Left lung (tissue), 14 donors: ENCODE measurements at places on chromosomes 5 and 9. TPM values are rescaled to one million over a fixed set of nuclear protein-coding genes. Genes with fewer than 3 reads are reported as not detected.

Gene RMRP
- 27,227 TPM for total RNA-seq

DNA sequence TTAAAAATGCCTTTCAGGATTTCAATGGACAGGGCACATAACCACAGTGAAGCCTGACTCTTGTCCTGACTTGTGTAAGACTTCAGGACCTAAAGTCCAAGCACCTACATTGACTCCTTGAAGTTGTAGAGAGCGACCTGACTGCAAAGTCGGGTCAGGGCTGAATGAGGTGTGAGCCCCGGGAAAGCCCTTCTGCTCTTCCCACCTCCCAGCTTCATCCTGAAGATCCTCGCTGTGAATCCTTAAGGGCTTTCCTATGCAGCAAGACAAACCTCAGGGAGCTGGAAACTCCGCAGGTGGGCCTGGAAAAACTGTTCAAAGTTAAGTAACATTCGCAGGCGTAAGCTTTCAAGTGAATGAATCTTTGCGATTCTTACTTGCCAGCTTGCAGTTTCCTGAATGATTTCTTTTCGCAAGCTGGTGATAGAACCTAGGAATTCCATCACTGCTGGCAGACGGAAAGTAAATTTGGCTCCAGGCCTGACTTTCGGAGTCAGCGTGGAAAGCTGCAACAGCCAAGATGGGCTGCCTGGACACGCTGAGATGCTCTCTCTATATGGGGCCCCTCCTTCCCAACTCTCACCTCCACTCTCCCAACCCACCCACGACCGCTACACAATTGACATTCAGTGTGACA is 10.9 kb downstream of the SEMA5A start:
- no peak for DNase-seq

Gene SHC3
- 19.2 TPM for total RNA-seq

DNA sequence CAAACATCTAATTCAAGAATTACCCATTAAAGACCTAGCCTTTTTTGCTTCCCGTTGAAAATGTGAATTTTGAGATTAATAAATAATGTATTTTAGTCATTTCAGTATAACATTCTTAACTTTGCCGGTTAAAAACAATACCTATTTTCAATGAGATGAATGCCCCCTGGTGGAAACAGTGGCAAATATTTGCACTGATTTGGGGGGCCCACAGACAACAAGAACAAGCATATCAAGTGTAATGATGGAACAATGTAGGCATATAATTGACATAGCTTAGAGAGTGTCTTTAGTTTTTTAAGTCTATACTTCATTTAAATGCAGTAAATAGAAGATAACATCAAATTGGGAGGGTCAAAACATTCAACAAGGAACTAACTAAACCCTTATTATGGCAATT is 111.9 kb downstream of the NTRK2 start:
- DNase-seq = no peak

DNA sequence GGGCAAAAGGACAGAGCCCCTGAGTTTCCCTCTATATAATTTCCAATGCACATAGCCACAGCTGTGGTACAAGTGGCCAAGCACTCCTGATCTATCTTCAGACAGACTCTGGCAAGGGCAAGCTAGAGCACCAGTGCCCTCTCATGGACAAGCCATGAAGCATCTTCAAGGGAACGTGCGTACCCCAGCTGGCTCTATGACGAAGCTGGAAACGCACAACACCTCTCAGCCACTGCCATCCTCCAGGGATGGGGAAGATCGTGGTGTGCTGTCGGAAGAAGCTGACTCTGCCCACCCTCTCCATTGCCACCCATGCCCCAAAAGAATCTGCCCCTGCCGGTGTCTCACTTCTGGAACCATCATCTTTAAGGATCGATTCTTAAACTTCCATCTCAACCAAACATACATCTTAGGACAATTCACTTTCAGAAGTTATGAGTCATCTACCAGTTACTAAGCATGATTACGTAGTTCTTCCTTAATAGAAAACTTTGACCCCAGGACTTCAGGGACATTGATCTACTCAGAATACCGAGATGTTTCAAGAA is 482.9 kb downstream of the AGTPBP1 start:
- no peak for DNase-seq

Gene RNF14
- total RNA-seq = 50.1 TPM

DNA sequence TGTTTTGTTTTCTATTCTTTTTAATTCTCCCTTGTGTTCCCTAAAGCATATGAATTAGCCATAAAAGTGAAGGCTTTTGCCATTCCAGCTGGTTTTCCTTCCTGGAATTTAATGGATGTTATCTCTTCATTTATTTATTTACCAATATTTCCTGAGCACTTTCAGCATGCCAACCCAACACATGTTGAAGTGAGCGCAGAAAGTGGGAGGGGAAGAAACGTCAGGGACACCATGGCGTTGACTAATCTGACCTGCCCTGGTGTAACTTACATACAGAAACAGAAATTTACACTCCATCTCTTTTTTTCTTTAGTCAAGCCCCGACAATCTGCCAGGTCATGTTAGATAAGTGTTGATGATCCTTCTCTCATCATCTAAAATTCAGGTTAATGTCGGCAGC is 247.5 kb downstream of the PCSK5 start:
- no peak for DNase-seq

- peak; percentile 69 for DNase-seq
Observed at GRCh38 chr9:109912082-109912582, 132.1 kb downstream of the PALM2AKAP2 start.

DNA sequence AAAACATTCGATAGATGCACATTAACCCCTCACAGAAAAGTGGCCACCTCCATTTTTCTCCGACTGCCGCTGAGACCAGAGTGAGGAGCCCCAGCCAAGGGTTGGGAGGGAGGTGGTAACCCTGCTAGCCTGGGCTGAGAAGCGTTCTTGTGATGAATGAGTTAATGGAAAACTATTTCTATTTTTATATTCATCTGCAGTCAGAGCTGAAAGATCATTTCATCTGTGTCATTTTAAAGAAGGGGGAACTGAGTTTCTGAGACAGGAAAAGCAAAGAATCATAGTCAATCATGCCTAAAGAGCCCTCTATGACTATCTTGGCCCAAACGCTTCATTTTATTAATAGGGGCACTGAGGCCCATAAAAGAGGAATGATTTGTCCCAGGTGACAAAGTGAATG is 229.5 kb downstream of the PAPPA start:
- DNase-seq = no peak

GRCh38 chr5:127586811-127587210 is 62.1 kb upstream of the CTXN3 start:
- no peak for DNase-seq

- DNase-seq = no peak
Observed at GRCh38 chr5:10746711-10747110, 14.3 kb downstream of the DAP start.

GRCh38 chr5:1231354-1231905 is 6.2 kb downstream of the SLC6A18 start:
- DNase-seq = no peak

DNA sequence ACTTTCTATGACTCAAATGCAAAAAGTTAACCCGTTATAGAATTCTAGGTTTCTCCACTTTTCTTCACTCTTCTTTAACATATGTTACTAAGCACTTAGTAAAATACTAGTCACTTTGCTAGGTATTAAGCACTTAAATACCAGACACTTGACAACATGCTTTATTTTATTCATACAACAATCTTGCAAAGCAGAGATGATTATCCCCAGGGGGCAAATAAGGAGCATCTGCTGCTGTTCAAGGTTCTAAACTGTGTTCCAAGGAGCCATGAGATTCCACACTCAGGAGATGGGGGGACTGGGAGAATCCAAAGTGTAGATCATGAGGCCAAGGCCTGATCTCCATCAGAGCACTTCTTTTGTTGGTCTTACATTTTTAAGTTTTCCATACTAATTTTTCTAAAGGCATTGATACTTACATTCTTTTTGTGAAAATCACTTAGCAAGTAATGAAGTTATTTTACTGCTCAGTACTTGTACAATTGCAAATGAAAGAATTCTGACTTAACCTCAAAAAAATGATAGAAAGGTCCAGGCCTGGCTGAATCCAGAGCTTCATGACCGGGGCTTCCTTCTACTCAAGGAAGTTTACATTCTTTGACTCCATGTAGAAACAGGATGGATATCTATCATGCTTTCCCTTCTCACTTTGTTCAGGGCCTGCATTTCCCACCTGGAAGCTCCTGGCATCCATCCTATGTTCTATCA is 504.4 kb upstream of the WWC1 start:
- no peak for DNase-seq

Gene FOXD1
- total RNA-seq = 0.29 TPM

DNA sequence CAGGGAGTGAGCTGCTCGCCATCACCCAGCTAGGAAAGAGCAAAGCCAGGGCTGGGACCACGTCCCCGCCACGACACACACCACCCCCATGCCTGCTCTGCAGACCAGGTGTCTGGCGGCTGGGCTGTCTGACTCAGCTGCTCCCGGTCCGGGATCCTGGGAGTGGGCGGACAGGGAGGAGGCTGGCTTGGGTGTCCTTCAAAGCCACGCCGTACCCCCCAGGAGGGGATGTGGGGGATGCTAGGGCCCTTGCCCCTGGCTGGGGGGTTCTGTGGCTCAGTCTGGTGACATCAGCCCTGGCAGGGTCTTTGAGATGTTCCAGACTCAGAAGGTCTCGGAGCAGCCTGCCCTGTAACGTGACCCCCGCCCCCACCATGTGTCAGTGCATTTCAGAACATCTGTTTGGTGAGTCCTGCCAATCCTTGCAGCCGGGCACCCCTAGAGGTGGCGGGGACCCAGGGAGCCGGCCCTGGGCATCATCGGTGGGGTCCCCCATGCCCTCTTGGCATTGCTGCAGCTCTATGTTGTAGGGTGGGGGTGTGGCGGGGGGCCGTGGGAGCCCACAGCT is 62.3 kb downstream of the HMCN2 start:
- DNase-seq = no peak

Gene PHYHD1
- total RNA-seq = 49.4 TPM

DNA sequence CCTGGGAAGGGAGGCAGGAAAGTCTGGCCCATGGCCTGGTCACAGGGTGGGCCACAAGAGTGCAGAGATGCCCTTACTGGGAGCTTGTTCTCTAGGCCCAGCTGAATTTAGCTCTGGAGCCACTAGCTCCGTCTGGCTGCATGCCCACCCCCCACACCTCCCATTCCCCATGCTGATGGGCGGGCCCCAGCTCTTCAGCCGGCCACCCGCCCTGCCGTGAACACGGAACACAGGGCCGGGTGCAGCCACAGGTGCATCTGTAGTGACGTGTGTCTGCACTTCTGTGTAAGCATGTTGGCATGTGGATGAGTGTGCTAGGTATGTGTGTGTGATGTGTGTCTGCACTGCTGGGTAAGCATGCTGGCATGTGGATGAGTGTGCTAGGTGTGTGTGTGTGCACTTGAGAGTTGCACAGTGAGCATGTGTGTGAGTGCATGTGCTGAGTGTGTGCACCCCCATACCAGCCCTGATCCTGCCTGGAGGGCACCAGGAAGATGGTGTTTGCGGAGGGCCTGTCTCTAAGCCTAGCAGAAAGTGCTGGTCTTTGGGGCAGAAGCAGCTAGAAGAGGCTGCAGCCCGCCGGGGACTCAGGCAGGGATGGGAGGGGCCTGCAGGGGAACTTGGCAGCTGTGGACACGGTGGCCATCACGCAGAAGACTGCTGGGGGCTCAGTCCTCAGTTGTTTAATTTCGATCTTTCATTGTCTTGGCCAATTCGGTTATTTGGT is 136.4 kb downstream of the CACNA1B start:
- no peak for DNase-seq

DNA sequence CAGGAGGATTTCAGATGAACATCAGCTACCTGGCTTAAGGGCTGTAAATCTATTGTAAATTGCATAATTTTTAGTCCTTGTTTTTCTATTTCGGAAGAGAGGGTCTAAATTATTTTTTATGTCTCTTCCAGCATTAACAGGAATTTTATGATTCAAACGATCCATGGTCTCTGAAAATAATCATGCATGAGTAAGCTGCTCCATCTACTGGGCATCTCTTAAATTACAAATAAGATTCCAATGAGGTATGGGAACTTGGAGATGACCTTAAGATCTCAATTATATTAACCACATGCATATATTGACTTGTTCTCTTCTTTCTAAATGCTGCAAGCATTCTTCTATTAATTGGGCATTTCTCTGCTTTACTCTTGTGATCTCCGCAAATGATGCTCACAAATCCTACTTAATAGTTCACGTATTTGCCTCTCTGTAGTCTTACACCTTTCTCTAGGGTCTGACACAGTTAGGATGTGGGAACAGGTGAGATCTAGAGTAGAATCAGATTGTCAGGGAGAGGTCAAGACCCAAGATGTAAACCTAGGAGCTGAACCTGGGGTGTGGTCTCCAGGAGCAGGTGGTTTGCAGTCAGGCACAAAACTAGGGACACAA is 86.9 kb downstream of the NUDT12 start:
- DNase-seq = peak; percentile 31

DNA sequence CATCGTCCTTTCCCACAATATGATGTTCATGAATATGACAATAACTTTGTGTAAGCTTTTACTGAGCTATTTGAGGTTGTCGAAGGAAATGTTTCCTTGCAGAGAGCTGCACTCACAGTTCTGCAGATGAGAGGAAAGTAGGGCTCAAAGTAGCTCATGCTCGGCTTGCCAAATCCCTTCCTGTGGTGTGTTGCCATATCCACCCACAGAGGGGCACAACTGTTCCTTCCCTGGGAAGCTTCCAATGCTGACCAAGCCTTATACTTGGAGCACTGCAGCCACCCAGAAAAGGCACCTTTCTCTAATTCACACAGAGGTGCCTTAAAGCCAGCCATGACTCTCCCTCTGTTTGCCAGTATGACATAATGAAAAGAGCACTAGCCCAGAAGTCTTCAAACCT is 390.3 kb downstream of the CAAP1 start:
- DNase-seq = no peak

DNA sequence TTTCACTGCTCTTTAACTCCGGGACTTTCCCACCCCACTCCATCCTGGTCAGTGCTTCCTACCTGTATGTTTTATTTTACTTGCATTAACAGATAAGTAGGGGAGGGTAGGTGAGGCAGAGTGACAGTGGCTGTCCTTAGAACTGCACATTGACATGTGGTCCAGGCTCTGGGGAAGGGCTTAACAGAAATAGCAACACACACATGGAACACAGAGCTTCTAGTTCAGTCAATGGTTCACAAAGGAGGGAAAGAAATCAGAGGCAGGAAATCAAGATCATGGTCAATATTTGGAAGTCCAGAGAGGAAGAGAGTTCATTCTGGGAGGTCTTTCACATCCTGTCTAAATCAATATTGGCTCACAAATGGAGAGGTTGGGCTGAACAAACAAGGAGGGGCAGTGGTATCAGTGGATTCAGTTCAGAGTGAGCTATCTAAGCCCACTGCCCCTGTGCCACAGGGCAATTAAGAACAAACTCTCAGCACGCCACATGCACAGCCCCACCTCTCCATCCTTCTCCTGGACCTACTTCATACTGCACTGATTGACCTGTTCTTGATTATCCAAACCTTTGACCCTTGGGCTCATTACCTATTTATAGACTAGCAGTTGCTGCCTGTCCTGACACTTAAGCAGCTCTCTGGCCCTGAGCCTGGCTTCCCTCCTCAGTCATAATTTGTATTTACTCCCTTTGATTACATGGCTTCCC is 6.2 kb upstream of the VPS13A start:
- no peak for DNase-seq

Gene HTR4
- not detected for total RNA-seq

- DNase-seq = no peak
Observed at GRCh38 chr5:89280103-89281037, 397.4 kb upstream of the MEF2C start.

GRCh38 chr9:134420974-134421432 is 94.7 kb downstream of the RXRA start:
- no peak for DNase-seq

- no peak for DNase-seq
Observed at GRCh38 chr9:2340046-2340760, 281.4 kb upstream of the VLDLR start.

Gene TCF7
- total RNA-seq = 4.8 TPM
